ENCODE measurements at places on chromosomes 12 and 14.
A peak's percentile ranks its signal among the peaks of the same experiment; 100 is the strongest.

GRCh38 chr14:101217616-101218371, 314.3 kb upstream of the RTL1 start:
- DNase-seq, result no peak

GRCh38 chr14:100393362-100393761, 70.2 kb downstream of the SLC25A47 start:
- DNase-seq, result no peak

- no peak for DNase-seq
These were observed 974.5 kb upstream of the FLRT2 start for GRCh38 chr14:84555493-84555892.

DNA sequence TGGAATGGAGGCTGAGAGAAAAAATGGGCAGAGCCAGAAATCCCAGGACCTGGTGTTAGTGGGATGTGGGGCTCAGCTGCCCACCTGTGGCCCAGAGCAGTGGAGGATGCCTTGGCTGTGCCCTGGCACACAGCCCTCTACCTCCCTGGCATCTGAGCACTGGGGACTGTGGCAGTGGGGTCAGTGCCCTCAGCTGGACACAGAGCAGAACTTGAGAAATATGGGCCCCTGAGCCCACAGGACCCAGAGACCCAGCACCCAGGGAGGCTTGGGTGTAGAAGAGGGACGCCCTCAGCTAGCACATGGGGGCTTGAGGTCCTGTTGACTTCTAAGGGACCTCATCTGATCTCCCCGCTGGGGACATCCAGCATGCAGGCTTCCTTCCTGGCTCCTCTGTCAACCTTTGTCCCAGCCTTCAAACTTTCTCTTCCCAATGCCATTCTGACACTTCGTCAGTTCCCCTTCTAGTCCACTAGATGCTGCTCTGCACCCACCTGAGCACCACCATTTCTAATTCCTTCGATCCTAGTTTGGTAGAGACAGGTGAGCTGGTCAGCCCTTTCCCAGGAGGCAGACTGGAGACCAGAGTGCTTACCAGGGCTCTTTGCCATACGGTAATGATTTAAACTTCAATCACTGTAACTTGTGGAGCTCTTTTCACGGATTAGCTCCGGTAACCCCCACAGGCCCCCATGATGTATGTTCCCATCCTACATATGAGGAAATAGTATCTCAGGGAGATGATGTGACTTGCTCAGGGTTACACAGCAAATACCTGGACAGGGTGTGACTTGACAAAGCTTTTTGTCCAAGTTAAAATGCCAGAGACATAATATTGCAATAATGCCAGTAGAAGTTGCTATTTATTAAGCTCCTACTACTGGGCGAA, 143.7 kb downstream of the ASCL4 start:
- DNase-seq, result no peak

GRCh38 chr12:117148642-117149041, 41.6 kb downstream of the FBXO21 start:
- no peak for DNase-seq

GRCh38 chr14:20775901-20776300, 5.2 kb upstream of the RNASE6 start:
- DNase-seq, result no peak

DNA sequence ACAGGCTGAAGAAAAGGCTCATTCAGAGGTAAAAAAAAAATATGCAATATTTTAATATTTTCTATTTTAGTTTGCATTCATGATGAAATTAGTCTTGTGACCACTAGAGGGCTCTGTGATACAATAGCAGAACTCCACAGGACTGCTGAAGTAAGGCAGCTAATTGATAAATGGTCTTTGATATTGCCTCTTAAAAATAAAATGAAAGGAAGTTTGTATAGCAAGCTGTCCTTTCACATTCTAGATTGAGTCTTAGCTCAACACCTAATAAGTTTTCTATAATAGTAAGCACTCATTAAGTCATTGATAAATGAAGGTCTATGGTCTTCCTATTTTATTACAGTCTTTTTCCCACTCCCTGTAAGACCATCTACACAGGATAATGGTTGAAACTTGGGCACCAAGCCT, 315.7 kb downstream of the NAV3 start:
- no peak for DNase-seq

DNA sequence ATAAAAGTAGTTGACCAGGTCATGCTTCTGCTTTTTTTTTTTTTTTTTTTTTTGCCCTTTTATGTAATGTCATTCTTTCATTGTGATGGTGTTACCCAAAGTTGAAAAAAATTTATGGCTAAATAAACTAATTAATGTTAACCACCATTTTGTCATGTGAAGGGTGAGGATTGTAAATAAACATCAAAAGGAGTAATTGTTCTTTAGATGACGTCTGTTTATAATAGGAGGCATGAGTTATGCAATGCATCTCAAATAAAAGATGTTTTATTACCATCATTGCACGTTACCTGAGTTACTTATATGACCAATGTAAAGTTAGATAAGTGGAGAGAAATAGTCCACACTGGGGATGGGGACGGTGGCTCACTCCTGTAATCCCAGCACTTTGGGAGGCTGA, 349.9 kb upstream of the PDE3A start:
- no peak for DNase-seq

DNA sequence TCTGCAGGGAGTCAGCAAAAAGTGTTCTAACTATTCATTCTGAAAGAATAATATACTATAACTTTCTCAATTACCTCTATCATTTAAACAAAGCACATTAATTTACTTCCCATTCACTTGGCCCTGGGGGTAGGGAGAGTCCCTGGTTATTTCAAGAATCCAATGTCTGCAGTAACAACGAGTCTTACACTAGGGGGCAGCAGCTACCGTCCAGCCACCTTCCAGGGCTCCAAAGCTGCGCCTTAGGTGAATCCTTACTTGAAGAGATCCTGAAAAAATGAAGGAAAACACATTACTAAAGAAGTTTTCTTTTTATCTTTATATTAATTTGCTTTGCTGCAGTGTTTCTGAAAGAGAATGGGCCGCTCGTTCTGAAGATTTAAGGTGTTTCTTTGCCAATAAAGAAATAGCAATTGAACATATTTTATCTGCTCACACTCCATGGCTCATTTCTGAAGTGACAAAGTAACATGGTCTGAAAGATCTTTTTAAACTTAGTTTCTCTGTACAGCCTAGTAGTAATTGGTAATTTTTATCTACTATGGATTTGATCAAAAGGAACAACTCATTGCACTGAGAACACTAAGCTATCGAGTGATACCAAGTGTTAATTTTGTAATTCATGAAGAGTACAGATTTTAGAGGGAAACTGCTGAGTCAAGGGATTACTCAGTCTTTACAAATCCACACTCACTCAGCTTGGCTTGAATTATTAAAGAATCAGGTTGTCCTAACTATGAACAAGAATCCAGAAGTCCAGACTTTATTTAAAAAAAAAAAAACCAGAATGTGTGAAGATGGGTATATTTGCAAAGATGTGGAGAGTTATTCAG, 27.6 kb downstream of the BHLHE41 start:
- peak; percentile 59 for DNase-seq

DNA sequence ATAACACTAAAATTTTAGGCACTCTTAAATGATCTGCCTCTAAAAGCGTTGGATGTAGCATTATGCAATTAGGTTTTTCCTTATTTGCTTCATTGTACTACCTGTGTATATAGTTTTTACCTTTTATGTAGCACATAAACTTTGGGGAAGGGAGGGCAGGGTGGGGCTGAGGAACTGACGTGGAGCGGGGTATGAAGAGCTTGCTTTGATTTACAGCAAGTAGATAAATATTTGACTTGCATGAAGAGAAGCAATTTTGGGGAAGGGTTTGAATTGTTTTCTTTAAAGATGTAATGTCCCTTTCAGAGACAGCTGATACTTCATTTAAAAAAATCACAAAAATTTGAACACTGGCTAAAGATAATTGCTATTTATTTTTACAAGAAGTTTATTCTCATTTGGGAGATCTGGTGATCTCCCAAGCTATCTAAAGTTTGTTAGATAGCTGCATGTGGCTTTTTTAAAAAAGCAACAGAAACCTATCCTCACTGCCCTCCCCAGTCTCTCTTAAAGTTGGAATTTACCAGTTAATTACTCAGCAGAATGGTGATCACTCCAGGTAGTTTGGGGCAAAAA, 4.1 kb downstream of the CDKN1B start:
- DNase-seq, result no peak

GRCh38 chr12:116415408-116416108, 138.1 kb upstream of the MED13L start:
- DNase-seq, result no peak

DNA sequence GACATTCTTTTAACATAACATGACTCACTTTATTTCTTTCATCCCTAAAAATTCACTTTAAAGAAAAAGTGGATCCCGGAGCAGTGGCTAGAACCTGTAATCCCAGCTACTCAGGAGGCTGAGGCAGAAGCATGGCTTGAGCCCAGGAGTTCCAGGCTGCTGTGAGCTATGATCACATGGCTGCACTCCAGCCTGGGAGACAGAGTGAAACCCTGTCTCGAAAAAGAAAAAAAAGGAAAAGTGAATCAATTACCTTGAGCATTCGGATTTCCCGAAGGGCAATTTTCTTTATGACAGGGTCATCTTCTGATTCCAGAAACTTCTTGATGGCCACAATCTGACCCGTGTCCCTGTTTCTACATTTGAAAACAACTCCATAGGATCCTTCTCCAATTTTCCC, 1.2 kb downstream of the CDKL1 start:
- DNase-seq, result no peak

DNA sequence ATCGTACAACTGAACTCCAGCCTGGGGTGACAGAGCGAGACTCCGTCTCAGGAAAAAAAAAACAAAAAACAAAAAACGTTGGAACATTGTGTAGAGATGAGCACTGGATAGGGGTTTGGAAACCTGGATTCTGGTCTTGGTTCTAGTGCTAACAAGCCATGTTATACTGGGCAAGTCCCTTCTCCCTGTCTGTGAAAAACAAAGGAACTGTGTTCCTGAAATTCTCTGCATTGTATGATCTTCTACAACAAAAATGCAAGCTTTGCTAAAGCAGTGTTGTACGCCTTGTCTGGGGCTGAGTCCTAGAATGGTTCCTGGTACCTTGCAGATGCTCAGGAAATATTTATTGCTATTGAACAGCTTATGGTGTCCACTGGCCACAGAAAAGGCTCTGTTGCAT, 13.4 kb downstream of the GPRC5D start:
- no peak for DNase-seq

DNA sequence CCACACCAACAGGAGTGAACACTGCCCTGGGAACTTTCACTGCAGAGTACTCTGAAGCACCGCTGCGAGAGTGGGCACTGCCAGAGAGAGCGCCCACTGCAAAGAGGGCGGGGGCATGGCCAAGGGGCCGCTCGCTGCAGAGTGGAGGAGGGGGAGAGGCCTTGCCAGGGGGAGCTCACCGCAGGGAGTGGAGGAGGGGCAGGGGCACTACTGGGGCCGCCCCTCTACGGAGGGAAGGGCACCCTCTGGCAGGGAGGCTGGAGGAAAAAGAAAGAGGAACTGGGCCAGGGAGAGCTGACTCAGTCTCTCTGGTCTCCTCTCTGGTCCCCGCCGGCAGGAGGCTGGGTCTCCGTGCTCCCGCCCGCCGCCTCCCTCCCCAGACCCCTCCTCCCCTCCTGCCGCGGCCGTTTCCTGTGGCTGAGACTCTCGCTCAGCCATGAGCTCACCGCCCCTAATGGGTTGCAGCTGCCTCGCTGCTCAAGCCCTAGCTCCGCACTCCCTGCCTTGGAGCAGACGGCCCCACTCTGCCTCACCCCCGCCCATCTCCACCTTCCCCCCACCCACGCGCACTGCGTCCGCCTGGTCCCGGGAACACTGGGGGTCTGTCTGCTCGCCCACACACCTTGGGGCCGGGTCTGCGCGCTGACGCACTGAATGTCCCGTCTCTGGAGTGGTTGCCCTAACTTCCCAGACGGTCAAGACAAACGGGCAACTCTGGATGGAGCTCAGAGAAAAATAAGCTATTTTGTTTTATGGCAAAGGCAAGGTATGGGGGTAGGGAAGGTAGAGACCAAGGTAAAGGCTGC, 1.3 kb downstream of the ARHGEF40 start:
- DNase-seq, result no peak

GRCh38 chr14:100096656-100097055, 31.4 kb downstream of the EVL start:
- DNase-seq, result no peak

DNA sequence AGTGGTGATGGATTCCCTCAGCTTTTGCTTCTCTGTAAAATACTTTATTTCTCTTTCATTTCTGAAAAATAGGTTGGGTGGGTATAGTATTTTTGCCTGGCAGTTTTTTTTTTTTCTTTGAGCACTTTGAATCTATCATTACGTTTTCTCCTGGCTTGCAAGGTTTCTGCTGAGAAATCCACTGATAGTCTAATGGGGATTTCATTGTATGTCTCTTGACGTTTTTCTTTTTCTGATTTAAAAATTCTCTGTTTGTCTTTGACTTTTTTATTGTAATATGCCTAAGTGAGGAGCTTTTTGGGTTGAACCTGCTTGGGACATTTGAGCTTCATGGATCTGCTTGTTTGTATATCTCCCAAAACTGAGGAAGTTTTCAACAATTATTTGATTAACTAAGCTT, 606.0 kb downstream of the KCNH5 start:
- DNase-seq, result no peak

GRCh38 chr14:54697803-54698202, 130.9 kb downstream of the SAMD4A start:
- no peak for DNase-seq

DNA sequence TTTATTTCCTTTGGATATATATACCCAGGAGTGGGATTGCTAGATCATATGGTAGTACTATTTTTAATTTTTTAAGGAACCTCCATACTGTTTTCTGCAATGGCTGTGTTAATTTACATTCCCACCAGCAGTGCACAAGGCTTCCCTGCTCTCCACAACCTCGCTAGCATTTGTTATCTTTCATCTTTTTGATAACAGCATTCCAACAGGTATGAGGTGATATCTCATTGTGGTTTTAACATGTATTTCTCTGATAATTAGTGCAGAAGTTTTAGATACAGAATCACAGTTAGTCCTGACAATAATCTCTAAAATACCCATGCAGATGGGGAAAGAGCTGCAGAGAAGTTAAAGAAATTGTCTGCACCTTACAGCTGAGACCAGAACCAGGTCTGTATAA, 35.5 kb upstream of the BCL2L14 start:
- DNase-seq, result no peak

DNA sequence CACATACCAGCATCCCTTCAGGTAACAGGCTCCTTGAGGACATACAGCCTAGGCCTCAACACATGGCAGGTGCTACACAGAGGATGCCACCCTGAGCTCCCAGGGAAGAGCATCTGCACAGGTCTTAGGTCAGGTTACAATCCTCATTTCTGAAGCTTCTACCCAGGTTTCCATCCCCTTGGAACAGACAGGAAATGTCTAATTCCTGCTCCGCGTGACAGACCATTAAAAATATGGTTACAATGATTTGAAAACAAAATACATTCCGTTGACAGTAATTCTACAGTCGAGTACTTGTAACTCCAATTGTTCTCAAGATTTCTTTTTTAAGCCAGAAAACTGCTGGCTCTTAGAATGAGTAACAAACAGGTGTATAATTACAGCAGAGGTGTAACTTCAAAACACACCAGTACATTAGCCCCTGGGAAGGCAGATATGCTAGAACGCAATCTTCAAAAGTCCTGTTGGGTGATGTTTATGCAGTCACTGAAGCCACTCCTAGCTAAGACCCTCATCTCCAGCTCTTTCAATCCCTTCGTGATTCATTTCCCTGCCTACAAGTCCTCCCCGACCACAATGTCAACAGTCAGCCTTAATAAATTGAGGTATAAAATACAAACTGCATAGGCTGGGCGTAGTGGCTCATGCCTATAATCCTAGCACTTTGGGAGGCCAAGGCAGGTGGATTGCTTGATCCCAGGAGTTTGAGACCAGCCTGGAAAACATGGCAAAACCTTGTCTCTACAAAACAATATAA, 11.6 kb downstream of the SETD3 start:
- no peak for DNase-seq

GRCh38 chr12:4789776-4790175, 69.6 kb downstream of the GALNT8 start:
- DNase-seq, result no peak
